ENCODE measurements at places on chromosomes 12 and 14.

- no peak for DNase-seq
Observed at GRCh38 chr14:80585506-80585835, 356.1 kb downstream of the CEP128 start.

- DNase-seq: no peak
Observed at GRCh38 chr12:47828976-47829482, 9.3 kb upstream of the HDAC7 start.

GRCh38 chr14:69088586-69088985, 64.3 kb downstream of the DCAF5 start:
- no peak for DNase-seq

DNA sequence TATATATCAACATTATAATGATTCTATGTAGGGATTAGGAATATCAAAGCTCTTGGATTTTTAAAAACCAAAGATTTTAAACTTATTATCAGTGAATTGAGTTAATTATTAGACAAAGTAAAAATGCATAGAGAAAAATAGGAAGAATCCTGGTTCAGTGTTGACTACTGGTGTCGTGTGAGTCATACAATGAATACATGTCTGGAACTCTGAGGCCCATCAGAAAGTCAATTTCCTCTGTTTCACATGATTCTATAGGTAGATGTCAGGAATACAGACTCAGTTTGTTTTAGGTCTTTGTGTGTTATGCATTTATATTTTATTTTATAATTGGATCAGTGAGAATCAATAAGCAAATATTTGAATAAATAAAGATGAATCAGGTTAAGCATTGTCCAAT, 84.5 kb upstream of the RTL1 start:
- DNase-seq: no peak

- DNase-seq: no peak
Observed at GRCh38 chr12:66194122-66194521, 5.1 kb downstream of the IRAK3 start.

DNA sequence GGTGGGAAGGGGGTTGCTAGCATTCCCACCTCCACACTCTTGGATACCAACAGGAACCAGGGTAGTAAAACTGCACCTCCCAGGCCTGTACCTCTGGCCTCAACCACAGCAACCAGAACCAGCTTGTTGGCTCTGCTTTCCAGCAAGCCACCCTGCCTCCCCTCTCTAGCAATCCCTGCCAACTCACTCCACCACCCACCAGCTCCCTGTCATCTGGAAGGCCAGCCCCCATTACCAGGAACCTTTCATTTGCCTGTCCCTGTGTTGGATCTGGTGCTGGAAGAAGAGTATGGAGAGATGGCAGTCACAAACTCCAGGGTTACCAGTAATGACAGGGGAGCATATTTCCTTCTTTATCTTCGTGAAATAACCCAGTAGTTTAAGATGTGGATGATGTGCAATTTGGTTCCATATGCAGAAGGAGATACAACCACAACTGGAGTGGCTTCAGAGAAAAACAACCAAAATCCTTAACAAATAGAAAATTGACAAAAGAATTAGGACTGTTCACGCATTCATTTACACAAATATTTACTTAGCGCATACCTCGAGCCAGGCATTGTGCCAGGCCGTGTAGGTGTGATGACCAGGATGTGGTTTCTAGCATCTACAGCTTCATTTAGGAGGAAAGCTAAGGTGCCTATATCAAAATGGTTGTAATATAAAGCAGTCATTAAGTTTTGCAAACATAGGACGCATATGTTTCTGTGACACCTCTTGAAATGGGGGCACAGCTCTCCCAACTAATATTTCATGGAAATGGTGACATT, 3.4 kb downstream of the B4GALNT3 start:
- no peak for DNase-seq

- no peak for DNase-seq
Observed at GRCh38 chr14:103232031-103232808, 101.8 kb upstream of the EIF5 start.

DNA sequence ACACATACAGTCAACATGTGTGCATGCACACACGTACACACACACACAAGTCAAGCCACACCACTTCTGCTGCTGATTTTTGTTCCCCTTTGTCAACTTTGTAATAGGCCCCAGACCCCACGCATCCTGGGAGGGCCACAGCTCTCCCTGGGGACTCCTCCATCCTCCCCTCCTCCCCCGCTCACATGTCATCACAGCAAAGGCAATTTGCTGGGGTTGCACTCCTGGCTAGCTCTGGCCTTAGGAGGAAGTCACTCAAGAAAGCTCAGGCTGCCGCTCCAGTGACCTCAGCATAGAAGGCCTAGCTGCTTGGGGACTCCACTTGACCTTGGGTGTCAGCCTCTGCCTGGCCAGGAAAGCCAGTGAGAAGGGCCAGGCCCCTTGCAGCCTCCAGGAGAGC, 27.2 kb downstream of the NGB start:
- no peak for DNase-seq

Measured in stimulated activated CD4-positive, alpha-beta T cell treated with anti-CD3 and anti-CD28 coated beads, Interleukin-15, amount 100 ng/mL, for 48 hours (primary cell).